ENCODE measurements at places on chromosomes 1 and 21.

GRCh38 chr1:181124291-181124751, 35.8 kb downstream of the IER5 start:
- no peak for DNase-seq

DNA sequence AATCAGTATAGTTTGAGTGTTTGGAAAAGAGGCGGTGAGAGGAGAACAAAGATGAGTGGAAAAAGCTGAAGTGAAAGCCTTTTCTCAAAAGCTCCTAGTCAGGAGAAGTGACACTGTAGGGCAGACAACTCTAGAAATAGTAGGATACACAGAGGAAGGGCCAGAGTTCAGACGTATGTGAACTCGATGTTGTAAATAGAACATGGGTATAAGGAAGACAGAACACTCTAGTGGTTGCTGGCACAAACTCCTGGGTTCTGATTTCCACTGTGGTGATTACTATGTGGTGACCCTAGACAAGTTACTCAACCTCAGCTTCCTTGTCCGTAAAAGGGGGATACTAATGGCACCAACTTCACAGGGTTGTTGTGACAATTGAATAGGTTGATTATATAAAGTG, 30.2 kb upstream of the MGST3 start:
- DNase-seq, result no peak

- DNase-seq, result no peak
Measured at GRCh38 chr21:46639489-46640386, 4.3 kb downstream of the PRMT2 start.

DNA sequence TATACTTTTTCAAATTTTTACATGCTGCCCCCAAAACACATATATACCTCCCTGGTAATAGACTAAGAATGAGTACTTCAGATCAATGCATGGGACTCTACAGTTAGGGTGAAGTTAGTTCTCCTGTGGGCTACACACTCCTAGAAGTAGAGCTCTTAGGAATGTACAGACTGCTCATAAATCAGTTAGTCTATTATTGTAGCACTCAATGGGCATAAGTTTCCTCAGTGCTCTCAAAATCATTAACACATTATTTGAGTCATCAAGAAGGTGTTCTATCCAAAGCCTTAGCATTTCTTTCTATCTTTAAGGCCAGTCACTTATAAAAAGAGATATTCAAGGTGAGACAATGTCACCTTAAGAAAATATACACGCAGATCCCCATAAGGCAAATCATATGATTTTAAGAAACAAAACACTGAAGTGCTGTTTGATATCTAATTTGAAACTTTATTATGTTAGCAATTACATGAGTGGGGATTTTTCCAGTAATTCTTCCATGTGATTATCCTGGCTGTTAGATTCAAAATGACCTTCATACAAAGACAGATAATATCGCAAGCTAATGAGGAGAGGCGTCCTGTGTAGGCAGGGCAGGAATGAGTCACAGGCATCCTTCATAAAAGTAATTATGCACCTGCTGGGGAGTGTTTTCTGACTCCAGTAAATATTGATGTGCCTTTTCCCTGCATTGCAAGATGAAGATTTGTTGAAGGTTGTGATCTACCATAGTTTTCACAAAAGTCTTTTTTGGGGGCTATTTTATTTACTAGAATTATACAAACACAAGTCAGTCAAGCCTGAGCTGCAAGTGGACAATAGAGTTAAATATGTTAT, 167.2 kb upstream of the ATP1B1 start:
- DNase-seq, result no peak

DNA sequence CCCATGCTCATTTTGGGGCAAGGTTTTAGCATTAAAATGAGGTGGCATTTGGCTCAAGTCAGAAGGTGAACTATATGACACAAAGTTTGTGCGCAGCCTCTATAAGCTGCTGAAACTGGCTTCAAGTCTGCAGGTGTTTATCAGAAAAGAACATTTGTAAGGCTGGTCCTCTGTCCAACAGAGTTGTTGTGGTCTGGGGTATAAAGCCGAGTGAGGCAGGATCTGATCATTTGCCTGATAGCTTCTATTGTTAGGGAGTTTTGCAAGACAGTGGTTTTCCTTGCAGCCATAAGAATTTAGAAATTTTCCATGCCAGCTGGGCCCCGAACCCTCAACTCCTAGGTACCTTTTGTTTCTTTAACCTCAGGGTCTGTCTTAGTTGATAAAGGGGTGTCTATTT, 130.8 kb downstream of the PGBD5 start:
- DNase-seq, result no peak

DNA sequence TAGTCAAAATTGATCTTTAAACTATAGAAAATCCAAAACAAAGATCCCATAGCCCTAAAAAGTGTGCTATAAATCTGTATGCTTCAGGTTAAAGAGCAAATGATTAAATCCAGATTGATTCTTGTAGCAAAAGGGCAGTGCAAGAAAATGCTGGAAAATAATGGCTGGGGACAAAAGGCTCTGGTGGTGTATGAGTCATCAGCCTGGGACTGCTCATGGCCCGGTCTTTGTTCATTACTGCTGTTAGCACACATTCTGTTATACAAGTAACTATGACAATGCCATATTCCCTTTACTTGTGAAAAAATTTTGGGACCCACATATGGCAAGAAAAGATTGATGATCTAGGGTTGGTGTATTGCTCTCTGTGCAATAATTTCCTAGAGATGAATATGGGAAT, 89.1 kb downstream of the RWDD3 start:
- no peak for DNase-seq

DNA sequence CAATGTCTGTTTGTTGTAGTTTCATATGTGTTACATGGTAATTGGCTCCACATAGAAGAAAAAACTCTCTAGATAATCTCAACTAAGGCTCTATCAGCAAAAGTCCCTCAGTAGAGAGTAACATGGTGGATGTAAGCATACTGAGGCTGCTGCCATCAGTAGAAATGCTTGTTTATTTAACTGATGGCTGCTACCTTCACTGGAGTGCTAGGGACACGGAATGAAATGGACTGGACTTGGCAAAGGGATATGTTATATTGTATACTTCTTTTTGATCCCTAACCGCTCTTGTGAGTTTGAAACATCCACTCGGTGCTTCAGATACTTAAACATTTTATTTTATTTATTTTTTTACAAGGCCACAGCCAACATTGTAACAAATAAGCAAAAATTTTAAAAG, 143.0 kb downstream of the ZNF281 start:
- DNase-seq, result no peak

DNA sequence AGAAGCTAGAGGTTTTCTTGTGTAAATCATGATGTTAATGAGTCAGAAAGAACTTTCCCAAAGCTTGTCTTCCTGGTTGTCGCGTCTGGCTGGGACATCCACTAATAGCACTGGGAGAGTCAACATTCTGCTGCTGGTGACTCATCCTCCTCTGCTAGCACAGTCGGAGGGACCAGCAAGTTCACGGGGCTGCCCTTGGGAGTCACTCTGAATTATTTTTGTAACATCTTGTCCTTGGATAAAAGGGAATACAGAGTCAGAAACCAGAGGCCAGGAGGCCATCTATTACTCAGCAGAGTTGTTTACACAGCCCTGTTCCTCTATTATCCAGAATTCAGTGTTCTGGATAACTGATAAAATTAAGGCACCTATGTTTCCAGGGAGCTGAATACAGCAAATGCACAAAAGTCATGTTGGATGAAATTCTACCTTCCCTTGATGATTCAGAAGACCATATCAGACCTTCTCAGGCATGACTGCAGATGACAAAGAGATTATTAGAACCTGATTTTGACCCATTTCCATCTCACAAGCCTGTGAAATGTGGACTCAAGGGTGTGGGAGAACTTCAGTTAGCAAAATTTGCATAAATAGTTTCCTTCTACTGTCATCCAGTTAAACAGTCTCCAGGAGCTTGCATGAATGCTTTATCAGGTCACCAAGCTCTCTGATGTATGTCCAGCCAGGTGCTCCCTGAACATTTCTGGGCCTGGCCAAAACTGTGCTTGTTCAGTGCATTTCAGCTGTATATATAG, 68.1 kb downstream of the JAK1 start:
- no peak for DNase-seq

DNA sequence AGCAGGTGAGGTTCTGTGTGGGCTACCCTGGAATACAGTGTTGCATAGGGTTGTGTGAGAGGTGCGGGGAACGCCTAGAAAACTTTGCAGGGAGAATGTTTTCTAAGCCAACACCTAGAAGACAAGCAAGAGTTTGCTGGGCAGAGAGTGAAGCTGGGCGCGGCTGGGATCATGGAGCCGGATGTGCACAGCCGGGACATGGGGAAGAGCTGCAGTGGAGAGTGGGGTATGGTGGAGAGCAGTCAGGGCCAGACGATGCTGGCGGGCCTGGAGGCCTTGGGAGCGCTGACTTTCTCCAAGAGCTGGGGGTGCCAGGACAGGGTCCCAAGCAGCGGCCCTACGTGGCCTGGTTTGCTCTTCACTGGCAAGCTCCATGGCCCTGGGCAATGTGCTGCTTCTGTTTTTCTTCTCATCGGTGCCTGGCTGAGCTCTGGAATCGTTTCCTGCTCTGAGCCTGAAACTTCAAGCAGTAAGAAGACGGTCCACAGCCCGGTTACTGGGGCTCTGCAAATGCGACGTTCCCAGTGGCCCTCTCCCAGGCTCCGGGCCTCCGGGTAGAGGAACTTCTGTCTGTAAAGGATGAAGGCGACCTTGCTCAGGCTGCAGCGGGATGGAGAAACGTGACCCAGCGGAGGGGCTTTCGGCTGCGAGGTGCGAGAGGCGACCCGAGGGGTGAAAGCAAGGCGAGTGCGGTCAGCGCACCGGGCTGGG, 51.9 kb upstream of the CD34 start:
- no peak for DNase-seq

DNA sequence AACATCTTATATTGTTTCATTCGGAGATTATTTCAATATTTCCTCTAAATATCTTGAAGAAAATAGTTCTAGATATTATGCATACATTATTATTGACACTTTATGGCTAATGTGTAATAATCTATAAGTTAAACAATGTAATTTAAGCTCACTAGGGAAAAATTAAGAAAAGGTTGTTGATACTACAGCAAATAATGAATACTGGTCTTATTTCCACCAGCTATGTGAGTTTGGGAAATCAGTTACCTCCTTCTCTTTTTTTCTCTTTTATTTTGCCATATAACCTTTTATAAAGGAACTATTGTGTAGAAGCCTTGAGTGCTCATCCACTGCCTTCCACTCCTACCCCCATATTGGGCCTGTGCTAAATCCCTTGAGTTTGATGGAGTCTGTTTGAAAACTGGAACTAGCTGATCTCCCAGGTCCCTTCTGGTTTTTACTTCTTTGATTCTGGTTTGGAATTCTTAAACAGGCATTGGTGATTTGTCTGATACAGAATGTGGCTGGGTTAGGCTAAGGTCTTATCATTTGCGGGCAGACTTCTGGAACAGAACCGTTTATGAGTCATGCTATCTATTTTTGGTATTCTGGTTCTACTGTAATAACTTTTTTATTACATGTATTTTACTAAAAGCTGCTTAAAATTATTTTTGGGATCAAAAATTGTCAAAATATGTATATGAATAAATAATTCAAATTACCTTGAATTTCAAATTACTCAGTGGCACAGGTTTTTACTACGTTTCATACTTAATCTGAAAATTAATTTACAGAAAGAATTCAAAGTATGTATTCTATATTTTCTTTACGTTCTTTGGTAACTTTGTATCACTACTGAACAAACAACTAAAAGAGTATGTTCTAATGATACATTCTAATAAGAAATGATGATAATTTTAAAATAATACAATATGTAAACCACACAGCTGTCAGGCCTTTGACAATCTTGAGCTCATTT, 5.0 kb upstream of the CDC14A start:
- DNase-seq, result no peak

DNA sequence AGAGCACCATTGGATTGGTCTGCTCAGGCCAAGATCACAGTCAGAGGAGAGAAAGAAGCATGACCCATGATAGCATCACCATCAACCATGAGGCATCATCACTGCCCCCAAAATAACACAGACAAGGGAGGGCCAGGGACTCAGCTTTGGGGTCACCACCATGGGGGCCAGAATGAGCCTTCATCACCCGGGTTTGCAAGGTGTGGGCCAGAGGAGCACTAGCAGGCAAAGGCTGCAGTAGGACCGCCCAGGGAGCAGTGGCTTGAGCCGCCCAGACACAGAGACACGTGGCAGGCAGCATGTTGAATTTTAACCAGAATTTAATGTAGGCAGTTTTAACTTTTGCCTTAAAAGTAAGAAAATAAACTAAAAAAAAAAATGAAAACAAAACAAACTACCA, 53.7 kb upstream of the TMPRSS2 start:
- no peak for DNase-seq

DNA sequence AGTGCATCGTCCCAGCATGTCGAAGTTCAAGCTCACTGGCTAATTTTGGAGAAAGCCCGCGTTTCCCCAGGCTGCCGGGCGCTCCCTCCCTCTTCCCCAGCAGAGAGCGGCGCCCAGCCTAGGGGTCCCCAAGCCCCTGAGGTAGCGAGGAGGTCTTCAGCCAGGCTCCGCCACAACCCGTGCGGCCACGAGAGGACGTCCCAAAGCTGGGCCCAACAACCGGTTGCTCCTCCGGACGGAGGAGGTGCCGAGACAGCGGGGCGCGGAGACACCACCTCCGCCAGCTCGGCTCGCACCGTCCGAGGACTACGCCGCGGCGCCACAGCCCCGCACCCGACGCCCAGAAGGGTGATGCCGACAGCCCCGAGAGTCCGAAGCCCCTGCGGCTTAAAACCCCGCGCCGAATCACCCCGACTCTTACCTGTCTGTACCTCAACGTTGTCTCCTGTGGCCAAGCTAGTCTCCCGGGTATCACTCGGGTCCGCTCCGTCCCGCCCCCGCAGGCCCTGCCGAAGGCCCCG, at the start of gene DENND2C:
DENND2C (minus strand) TSS at position 488 of the 521 bp plus-strand sequence. CDS start 44,065 bp downstream, outside the sequence.
- DNase-seq, result no peak

GRCh38 chr1:229104654-229105053, 166.3 kb upstream of the RAB4A start:
- no peak for DNase-seq

- no peak for DNase-seq
Measured at GRCh38 chr1:110310300-110310699, 28.9 kb upstream of the RBM15 start.

GRCh38 chr1:2578758-2579118, 7.8 kb upstream of the PRXL2B start:
- no peak for DNase-seq

DNA sequence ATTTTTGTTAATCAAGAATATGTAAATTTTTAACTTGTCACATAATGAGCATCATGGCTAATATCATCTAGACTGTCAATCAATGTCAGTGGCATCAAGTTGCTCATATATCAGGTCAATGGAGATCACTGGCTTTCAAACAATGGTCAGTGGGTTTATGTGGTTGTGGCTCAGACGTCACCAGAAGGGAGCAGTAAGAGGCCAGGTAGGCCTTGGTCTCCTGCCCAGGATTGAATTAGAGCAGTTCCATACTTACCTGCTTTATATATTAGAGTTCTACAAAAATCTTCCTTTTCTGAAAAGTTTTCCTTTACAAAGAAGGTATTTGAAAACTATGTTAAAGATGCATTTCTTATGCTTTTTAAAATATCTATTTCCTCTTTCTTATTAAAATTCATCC, 206.3 kb upstream of the B3GALT2 start:
- DNase-seq, result no peak

DNA sequence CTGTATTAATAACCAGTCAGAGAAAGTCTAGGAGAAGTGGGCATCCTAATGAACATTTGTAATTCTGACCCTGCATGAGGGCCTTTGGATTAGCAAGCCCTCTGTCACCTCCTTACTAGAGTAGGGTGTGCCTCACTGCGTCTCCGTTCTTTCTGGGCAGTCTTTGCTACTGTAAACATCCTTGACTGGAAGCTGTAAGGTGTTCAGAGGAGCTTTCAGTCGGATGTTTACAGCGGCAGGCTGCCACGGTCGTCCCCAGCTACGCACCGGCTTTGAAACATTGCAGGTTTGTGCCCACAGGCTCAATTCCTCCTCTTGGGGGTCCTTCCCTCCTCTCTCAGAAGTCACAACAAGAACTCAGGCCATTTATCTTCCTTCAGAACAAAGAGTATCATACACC, 29.4 kb upstream of the KCNQ4 start:
- DNase-seq, result no peak

All from neural crest cell (in vitro differentiated cells).